ENCODE measurements at places on chromosomes 5 and 9.

GRCh38 chr5:111645303-111645838 lies 111.6 kb downstream of the NREP start:
- DNase-seq = no peak

DNA sequence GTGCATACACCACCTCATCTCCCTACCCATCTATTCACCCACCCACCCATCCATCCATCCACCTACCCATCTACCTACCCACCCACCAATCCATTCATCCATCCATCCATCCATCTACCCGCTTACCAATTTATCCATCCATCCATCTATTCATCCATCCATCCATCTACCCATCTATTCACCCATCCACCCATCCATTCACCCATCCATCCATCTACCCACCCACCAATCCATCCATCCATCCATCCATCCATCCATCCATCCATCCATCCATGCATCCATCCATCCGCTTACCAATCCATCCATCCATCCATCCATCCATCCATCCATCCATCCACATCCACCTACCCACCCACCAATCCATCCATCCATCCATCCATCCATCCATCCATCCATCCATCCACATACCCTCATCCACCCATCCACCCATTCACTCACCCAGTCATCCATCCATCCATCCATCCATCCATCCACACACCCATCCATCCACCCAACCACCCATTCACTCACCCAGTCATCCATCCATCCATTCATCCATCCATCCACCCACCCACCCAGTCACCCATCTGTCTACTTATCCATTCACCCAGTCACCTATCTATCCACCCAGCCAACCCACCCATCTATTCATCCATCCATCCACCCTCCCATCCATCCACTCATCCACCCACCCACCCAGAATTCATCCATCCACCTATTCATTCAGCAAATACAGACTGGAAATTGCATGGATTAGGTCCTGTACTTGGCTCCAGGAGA lies 125.6 kb downstream of the RXRA start:
- no peak for DNase-seq

- no peak for DNase-seq
Observed at GRCh38 chr5:83048811-83049210, 28.4 kb downstream of the TMEM167A start.

DNA sequence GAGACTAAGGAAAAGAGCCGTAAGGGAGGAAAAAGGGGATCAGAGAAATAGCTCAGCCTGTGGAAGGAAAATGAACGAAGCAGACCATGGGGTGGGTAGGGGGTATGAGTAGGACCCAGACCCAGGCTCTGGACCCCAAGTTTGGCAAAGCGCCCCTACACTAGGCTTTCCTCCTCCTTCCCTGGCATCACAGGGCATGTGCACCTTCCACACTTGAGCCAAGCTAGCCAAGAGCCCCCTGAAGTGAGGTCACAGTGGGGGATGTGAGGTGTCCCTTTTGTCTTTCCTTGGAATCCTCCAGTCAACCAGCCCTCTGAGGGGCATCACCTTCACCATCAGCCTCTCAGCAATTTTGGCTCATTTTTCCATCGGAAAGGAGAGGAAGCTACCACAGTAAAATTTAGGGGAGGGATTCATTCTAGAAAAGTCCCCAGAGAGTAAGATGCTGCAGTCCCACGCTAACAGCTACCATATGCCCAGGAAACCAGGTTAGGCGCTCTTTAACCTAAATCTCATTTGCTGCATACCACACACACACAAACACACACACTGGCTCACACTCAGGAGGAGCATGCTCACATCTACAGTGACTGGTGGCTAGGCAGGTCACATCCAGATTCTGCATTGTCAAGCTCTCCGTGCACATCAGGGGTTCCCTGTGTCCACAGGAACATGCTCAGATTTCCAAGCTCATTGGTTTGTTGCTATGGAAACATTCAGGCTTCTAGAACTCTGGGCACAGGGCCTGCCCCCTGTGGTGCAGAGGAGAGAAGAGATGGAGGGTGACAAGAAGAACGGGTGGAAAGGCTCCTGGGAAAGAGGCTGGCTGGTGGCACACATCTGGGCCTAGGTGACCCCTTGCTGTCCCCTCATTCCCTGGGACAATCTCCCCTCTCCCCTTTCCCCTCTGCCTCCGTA lies 9.9 kb downstream of the REEP2 start:
- peak; percentile 19 for DNase-seq

- DNase-seq = no peak
Observed at GRCh38 chr5:65916636-65917035, 9.7 kb upstream of the ERBIN start.

GRCh38 chr9:100111235-100111634 lies 12.2 kb downstream of the INVS start:
- DNase-seq = peak; percentile 95

- DNase-seq = peak; percentile 74
Observed at GRCh38 chr9:3740690-3741419, 215.1 kb upstream of the RFX3 start.

DNA sequence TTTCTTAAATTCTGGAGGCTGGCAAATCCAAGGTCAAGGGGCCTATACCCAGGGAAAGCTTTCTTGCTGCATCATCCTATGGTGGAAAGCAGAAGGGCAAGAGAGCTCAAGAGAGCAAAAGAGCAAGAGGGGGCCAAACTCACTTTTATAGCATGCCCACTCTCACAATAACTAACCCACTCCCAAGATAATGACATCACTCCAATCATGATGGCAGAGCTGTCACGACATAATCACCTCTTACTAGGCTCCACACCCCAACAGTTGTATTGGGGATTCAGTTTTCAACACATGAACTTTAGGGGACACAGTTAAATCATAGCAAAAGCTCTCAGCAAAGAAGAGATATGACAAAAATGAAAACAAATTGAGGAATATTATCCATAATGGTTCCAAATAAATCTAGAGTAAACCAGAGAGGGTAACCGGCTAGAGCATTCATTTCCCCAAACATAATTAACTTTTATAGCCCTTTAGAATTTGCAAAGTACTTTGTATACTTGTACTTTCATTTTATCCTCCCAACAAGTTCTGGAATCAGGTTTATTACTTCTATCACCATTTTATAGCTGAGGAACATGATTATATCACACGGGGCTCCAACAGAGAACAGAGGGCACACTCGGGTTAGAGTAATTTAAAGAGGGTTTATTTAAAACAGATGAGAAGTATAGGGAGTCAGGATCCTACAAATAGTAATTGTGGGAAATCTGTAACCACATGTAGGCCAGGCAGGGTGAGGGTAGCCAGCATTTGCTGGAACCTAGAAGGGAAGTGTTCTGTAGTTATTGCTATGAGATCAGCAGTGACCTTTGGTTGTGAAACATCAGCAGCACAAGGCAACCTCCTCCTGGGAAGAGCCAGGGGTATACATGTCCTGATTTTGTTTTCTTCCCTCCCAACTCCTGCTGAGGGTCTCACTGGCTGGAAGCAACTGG lies 7.2 kb upstream of the TARS1 start:
- no peak for DNase-seq

GRCh38 chr9:86721226-86721781 lies 226.0 kb downstream of the GAS1 start:
- DNase-seq = peak; percentile 45

DNA sequence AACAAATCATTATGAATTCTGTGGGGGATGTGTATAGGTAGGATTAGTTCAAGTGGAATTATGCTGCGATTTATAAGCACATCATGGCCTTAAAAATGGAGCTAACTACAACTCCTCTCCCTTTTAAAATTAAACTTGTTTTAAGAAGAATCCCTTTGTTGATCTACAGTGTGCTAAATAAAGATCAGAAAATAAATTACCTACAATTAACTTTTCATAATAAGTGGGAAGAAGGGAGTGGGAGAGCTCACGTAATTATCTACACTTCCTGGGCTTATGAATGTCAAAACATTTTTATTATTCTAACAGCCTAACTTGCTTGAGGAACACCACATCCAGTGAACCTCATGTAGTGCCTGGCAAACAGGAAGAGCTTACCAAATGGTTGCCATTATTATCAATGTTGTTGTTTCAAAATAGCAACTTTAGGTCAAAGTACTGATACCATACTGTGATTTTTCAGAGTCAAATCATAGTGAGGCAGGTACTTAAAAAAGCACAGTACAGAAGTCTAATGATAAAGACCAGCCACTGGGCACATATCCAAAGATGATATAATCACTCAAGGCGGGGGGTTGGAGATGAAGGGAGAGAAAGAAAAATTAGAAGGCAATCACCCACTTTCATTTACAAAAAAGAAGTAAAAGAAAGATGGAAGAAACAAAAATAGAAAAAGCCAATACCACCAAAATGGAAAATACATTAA lies 174.0 kb downstream of the RAPGEF6 start:
- no peak for DNase-seq

- DNase-seq = no peak
Observed at GRCh38 chr5:32353420-32353819, 40.7 kb upstream of the MTMR12 start.

DNA sequence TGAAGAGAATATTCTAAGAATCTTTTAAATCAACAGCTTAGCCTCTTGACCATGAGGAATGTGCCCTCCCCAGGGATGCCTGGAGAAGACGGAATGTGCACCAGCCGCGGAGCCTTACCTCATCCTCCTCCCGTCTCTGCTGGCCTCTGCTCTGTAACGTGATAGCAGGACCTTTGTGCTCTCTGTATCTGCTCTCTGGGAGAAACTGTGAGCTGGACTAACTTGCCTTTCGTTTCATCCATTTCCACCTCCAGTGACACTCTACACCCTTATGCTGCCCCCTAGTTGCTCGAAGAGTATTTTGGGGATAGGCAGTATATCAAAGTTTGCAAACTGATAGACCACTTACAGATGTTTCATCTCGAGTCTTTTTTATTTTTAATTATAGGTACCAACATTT lies 141.4 kb downstream of the NPR3 start:
- DNase-seq = peak; percentile 92

DNA sequence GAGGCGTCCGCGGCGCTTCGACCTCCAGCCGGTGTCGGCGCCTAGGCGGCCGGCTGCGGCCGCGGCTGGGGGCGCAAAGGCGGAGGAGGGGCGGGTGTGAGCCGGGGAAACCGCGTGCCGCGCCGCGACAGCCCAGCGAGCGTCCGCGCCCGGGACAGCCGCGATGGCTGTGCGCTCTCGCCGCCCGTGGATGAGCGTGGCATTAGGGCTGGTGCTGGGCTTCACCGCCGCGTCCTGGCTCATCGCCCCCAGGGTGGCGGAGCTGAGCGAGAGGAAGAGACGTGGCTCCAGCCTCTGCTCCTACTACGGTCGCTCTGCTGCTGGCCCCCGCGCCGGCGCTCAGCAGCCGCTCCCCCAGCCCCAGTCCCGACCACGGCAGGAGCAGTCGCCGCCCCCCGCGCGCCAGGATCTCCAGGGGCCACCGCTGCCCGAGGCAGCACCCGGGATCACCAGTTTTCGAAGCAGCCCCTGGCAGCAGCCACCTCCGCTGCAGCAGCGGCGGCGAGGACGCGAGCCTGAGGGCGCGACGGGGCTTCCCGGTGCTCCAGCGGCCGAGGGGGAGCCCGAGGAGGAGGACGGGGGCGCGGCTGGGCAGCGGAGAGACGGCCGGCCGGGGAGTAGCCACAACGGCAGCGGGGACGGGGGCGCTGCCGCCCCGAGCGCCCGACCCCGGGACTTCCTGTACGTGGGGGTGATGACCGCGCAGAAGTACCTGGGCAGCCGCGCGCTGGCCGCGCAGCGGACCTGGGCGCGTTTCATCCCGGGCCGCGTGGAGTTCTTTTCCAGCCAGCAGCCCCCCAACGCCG lies 605 bp downstream of the CHSY3 start:
- DNase-seq = peak; percentile 18

DNA sequence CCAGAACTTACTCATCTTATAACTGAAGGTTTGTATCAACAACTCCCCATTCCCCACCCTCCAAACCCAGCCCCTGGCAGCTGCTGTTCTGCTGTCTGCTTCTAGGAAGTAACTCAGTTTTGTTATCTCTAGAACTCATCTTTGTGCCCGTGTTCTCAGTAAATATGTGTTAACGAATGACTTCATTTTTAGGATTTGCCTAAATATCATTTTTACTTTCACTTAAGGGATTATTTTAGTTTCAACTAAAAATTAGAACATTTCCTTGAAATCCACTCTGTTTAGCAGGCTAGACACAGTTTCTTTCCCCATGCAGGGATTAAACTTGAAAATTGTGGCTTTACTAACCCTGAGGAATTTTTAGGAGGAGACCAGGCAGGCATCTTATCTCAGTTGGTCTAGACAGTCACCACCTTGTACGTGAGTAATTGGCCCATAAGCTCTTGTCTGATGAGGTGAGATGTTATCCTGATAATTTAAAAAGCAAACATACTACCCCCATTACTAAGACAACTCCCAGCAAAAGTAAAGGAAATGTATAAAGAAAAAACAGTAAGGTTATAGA lies 68.2 kb upstream of the TNFAIP8 start:
- peak; percentile 74 for DNase-seq

GRCh38 chr9:130429831-130430230 lies 14.9 kb upstream of the ASS1 start:
- no peak for DNase-seq

DNA sequence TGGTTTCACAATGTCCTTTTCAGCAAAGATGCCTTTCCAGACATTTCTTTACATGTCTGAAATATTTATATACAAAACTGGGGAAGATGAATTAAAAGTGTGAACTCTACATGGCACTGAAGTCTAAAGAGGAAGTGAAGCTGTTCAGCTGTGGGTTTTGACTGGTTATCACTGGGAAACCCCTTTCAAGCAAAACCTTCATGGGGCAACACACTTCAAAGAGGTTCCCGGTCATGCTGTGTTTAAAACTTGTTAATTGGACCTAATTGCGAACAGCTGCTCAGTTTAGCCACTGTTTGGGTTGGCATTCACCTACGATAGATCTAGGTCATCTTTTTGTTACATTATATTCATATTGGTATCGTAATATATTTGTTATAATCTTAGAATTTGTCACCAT lies 20.0 kb upstream of the GDNF start:
- DNase-seq = no peak

DNA sequence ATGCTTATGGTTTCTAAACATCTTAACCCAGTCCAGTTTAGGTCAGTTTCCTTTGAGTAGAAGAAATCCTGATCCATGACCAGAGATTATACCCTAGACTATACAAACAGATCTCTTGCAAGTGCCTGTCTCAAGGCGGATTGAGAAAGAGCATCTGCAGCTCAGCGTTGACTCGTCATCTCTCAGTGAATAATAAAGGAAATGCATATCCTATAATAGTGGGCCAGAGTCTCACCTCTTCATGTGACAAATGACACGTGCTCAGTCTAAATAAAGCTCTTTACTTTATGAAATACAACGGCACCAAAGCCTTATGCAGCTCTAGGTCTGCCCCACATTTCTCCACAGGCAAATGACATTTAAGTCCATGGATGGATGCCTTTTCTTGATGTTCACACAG lies 179.4 kb upstream of the NR3C1 start:
- no peak for DNase-seq

DNA sequence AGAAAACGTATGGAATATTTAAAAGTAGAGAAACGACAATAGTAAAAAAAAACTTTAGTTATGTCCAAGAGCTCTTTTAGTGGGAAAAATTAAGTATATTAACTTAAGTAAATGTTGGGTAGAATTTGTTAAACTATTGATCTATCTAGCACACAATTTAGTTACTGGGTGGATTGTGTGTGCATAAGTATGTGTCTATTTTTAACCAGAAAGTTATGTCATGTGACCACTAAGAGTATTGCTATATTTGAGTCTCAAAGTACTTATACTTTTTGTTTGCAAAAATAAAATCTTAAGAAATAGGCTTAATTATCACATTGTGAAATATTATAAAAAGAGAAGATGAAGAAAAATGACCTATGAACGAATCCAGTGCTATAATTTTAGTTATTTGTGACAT lies 56.8 kb downstream of the ADGRV1 start:
- DNase-seq = no peak

GRCh38 chr5:175551266-175551665 lies 72.9 kb downstream of the SFXN1 start:
- DNase-seq = no peak

All from kidney tubule cell (primary cell).